Myocyte (in vitro differentiated cells): ENCODE measurements at places on chromosomes 3 and 15.

DNA sequence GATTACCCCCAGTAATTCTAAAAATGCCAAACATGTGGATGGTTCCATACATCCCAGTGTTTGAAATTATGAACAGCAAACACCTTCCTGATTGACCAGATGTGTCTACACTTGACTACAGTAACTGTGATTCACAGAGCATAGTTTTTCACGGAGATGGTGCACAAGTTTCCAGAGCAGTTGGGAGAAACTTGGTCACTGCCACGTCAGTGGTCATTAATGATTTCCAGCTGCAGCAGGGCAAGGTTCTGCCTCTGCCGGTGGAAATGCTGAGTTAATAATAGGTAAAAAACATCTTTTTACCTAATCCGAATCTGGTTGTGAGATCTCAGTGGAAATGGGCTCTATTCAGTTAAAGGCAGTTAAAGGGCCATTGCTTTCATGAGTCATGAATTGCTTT, 154.1 kb upstream of the FEZF2 start:
- DNase-seq = no peak

GRCh38 chr3:126622694-126623093, 32.2 kb downstream of the TXNRD3 start:
- no peak for DNase-seq

- DNase-seq = peak; percentile 100
Observed at GRCh38 chr15:41972253-41973242, at the start of gene EHD4. TSS of gene EHD4 (minus strand) at chr15:41972557. CDS start at chr15:41972494, 63 bp downstream.

- no peak for DNase-seq
Observed at GRCh38 chr3:17369973-17370372, 372.5 kb downstream of the TBC1D5 start.
